Purkinje cell (primary cell): ENCODE measurements at places on chromosomes 12 and 14. TPM values are rescaled to one million over a fixed set of nuclear protein-coding genes. Genes with fewer than 3 reads are reported as not detected.

PTPRQ gene
- polyA plus RNA-seq, result not detected in 2 replicates

LRRC9 gene
- 0.08 and 4.7 TPM in 2 replicates for polyA plus RNA-seq

TBC1D30 gene
- polyA plus RNA-seq, result 3.0 and 4.3 TPM in 2 replicates

HOTAIR gene
- not detected in 2 replicates for polyA plus RNA-seq

MYRFL gene
- 0.24 TPM in 1 of 2 replicates, not detected in the other for polyA plus RNA-seq

PFDN5 gene
- 1,122 and 1,202 TPM in 2 replicates for polyA plus RNA-seq

ABCD2 gene
- 7.8 and 8.1 TPM in 2 replicates for polyA plus RNA-seq

HOXC11 gene
- not detected in 2 replicates for polyA plus RNA-seq

SERPINA3 gene
- polyA plus RNA-seq, result 1.1 TPM in 1 of 2 replicates, not detected in the other

HECTD4 gene
- polyA plus RNA-seq, result 67.2 and 84.2 TPM in 2 replicates

FGD4 gene
- polyA plus RNA-seq, result 35.4 and 37.9 TPM in 2 replicates

KRT78 gene
- polyA plus RNA-seq, result not detected in 2 replicates

HOXC12 gene
- polyA plus RNA-seq, result not detected in 2 replicates

OTOGL gene
- 0.07 TPM in 1 of 2 replicates, not detected in the other for polyA plus RNA-seq

OR6C65 gene
- not detected in 2 replicates for polyA plus RNA-seq

CLEC1B gene
- not detected in 2 replicates for polyA plus RNA-seq

CEP290 gene
- 33.2 and 38.7 TPM in 2 replicates for polyA plus RNA-seq

SLC25A21 gene
- 1.5 TPM in 1 of 2 replicates, not detected in the other for polyA plus RNA-seq

C12orf54 gene
- not detected in 2 replicates for polyA plus RNA-seq
